Natural killer cell treated with Interleukin-12 subunit alpha and Interleukin-12 subunit beta and Interleukin-15 and Interleukin-18, amount 100 ng/mL, for 72 hours (primary cell): ENCODE measurements at places on chromosomes 6 and 20. TPM values are rescaled to one million over a fixed set of nuclear protein-coding genes. Genes with fewer than 3 reads are reported as not detected.

Gene POM121L2
- total RNA-seq: not detected

Gene TINAG
- not detected for total RNA-seq

Gene BCAS1
- total RNA-seq: 0.11 TPM

- H3K27ac ChIP-seq: no peak overlapping the region
- H3K27me3 ChIP-seq: peaks cover 6% of the 10 kb centered on the region
- H3K4me3 ChIP-seq: no peak overlapping the region
- DNase-seq: no peak
- H3K4me1 ChIP-seq: no peaks in the 10 kb centered on the region
- H3K36me3 ChIP-seq: no peaks in the 10 kb centered on the region
Observed at GRCh38 chr6:151149793-151150192, 90.0 kb upstream of the AKAP12 start.

DNA sequence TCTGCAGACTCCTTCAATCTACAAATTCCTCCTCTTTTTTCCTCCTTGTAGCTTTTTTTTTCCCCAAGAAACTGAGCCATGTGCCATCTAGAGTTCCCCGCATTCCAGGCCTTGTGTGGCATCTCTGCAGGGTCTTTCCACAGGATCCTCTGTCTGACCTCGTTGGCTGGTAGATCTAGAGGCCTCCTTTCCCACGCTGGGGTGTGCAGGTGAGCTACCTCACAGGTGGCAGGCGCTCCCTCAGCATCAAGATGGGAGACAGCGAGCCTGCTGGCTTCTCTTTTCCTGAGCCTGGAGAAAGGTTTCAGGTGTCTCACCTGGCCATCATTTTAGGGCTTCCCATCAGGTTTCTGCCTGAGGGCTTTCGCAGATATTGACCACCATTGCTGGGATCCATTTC lies 9.6 kb upstream of the NELFCD start:
- DNase-seq: no peak
- H3K4me3 ChIP-seq: no peak overlapping the region
- H3K36me3 ChIP-seq: peaks cover 5% of the 10 kb centered on the region
- H3K27ac ChIP-seq: no peak overlapping the region
- H3K4me1 ChIP-seq: no peaks in the 10 kb centered on the region

DNA sequence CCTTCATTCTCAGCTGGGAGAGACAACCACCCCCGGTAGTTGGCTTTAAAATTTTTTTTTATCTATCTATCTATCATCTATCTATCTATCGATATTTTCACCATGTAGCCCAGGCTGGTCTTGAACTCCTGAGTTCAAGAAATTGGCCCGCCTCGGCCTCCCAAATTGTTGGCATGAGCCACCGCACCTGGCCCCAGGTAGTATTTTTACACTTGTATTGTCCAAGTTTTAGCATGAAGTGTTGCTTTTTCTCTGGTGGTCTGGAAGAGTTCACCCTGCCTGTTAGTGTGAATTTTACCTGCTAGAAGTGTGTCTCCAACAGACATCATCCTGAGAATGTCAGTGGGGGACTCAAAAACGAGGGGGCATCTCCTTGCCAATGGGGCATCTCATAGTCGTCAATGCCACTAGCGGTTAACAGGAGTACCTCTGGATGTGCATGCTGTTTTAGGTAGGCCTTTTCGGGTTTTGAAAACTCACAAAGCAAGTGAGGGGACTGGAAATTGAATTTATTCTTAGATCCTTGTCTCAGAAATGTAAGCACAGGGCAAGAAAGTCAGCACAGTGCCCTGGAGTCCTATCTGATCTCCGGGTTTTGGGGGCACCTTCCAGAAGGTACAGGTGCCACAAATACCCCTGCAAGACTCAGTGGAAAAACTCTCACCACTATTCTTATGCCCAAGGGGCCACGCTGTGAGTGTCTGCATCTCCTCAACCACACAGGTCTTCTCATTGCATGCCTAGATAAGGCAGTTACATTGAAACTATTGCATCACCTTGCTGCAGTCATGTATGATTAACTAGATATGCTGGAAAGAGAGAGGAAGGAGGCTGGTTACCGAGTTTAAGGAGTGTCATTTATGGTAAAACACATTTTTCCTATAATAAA lies 37.1 kb downstream of the TNFAIP3 start:
- H3K4me3 ChIP-seq: peak overlapping the region; percentile 84
- H3K27me3 ChIP-seq: no peaks in the 10 kb centered on the region
- DNase-seq: no peak
- peak overlapping the region; percentile 90 for H3K27ac ChIP-seq
- peaks cover 31% of the 10 kb centered on the region for H3K4me1 ChIP-seq
- peaks cover 4% of the 10 kb centered on the region for H3K36me3 ChIP-seq

GRCh38 chr6:125432963-125433362 lies 131.2 kb upstream of the HDDC2 start:
- peaks cover 33% of the 10 kb centered on the region for H3K27me3 ChIP-seq
- H3K4me1 ChIP-seq: no peaks in the 10 kb centered on the region
- no peaks in the 10 kb centered on the region for H3K36me3 ChIP-seq

- no peak overlapping the region for H3K4me3 ChIP-seq
- H3K27me3 ChIP-seq: no peaks in the 10 kb centered on the region
- H3K36me3 ChIP-seq: no peaks in the 10 kb centered on the region
- H3K27ac ChIP-seq: no peak overlapping the region
- no peak for DNase-seq
- no peaks in the 10 kb centered on the region for H3K4me1 ChIP-seq
Observed at GRCh38 chr6:140289186-140289585, 914.7 kb upstream of the CITED2 start.

- H3K4me1 ChIP-seq: no peaks in the 10 kb centered on the region
- no peak for DNase-seq
- H3K36me3 ChIP-seq: no peaks in the 10 kb centered on the region
Observed at GRCh38 chr20:60570481-60571277, 612.5 kb downstream of the CDH26 start.

Gene CRIP3
- total RNA-seq: not detected

Gene LTA
- total RNA-seq: 3,727 TPM

- no peaks in the 10 kb centered on the region for H3K36me3 ChIP-seq
- H3K27ac ChIP-seq: no peak overlapping the region
- H3K4me3 ChIP-seq: no peak overlapping the region
- DNase-seq: no peak
- H3K27me3 ChIP-seq: no peaks in the 10 kb centered on the region
Observed at GRCh38 chr6:133079901-133080300, 161.3 kb upstream of the EYA4 start.

DNA sequence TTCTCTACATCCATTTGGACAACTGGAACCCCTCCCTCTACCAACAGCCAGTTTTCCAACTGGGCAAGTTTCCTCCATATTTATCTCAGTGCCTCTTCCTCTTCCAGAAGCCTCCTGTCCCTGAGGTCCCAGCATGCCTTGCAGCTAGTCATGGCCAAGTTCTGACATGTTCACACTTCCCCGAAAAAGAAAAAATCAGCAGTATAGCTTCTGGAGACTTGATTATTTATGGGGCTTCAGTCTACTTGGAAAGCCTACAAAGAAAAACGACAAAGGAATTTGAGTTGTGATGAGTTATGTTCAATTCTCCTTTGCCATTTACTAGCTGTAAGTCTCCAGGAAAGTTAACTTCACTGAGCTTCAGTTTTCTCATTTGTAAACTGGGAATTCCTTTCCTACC lies 406.5 kb downstream of the MAFB start:
- peaks cover 7% of the 10 kb centered on the region for H3K27me3 ChIP-seq
- no peaks in the 10 kb centered on the region for H3K4me1 ChIP-seq
- H3K36me3 ChIP-seq: no peaks in the 10 kb centered on the region
- no peak overlapping the region for H3K27ac ChIP-seq

Gene ADGRB3
- total RNA-seq: not detected

DNA sequence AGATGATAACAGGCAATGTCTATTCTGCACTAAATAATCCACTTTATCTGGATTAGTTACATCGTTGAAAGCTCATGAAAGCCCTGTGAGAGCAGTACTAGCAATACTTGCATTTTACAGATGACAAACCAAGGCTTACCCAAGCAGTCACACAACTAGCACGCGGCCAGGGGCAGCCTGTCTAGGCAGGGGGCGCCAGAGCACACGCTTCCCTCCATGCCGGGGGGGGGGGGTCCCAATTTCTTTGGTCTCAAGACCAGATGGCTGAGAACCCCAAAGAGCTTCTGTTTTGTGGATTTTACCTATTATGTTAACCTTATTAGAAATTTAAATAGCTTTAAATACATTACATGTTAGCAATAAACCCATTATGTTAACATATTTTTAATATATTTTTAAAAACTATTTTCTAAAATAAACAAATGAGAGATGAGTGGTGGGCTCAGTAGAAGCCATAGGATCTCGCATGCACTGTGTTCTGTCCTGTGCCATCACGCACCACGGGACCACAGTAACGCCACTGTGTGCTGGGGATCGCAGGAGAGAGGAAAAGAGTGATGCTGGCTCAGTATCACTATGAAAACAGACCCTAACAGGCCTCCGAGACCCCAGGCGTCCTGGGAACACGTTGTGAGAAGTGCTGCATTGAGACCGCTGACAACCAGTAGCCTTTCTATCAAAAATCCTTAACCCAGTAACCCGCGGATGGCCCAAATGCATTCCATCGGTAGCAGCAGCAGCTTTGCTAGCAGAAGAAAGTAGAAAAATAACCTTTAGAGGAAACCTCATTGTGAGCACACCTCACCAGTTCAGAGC lies 5.3 kb upstream of the PRR18 start:
- no peak for DNase-seq
- no peak overlapping the region for H3K27ac ChIP-seq
- H3K36me3 ChIP-seq: no peaks in the 10 kb centered on the region
- H3K27me3 ChIP-seq: peaks cover 13% of the 10 kb centered on the region
- no peak overlapping the region for H3K4me3 ChIP-seq
- H3K4me1 ChIP-seq: peaks cover 5% of the 10 kb centered on the region

DNA sequence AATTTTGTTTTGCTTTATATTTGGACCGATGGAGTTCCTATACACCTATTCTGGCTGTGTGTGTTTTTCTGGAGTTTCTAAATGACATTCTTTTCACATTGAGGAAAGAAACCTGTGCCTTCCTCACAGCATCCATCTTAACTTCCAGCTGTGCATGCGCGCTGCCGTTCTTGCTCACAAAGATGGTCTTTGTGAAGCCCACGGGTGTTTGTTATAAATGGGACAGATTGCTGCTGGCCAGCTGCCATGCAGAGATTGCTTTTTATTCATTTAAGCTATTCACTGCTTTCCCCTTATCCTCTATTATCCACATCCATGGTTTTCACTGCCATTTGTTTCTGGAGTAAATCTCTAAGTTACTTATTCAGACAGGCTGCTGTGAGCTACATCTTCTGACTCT lies 54.2 kb downstream of the SYNDIG1 start:
- H3K36me3 ChIP-seq: no peaks in the 10 kb centered on the region
- H3K27ac ChIP-seq: no peak overlapping the region
- peaks cover 32% of the 10 kb centered on the region for H3K27me3 ChIP-seq
- H3K4me3 ChIP-seq: no peak overlapping the region
- no peaks in the 10 kb centered on the region for H3K4me1 ChIP-seq
- no peak for DNase-seq

Gene RIPOR2
- total RNA-seq: 88.4 TPM

Gene BPIFB2
- total RNA-seq: not detected

Gene STMN3
- total RNA-seq: 3.2 TPM

Gene CAPN11
- total RNA-seq: not detected

GRCh38 chr6:83258517-83258916 lies 65.4 kb downstream of the RWDD2A start:
- H3K4me1 ChIP-seq: no peaks in the 10 kb centered on the region
- no peak overlapping the region for H3K4me3 ChIP-seq
- DNase-seq: no peak

GRCh38 chr6:168053957-168054471 lies 25.0 kb downstream of the FRMD1 start:
- no peak for DNase-seq
- no peaks in the 10 kb centered on the region for H3K36me3 ChIP-seq
- no peak overlapping the region for H3K27ac ChIP-seq
- H3K27me3 ChIP-seq: no peaks in the 10 kb centered on the region
- no peak overlapping the region for H3K4me3 ChIP-seq
- no peaks in the 10 kb centered on the region for H3K4me1 ChIP-seq

- no peak overlapping the region for H3K4me3 ChIP-seq
- no peaks in the 10 kb centered on the region for H3K27me3 ChIP-seq
- peaks cover 42% of the 10 kb centered on the region for H3K4me1 ChIP-seq
- peak overlapping the region; percentile 22 for H3K27ac ChIP-seq
Observed at GRCh38 chr20:37297066-37297736, 7.7 kb downstream of the MANBAL start.

DNA sequence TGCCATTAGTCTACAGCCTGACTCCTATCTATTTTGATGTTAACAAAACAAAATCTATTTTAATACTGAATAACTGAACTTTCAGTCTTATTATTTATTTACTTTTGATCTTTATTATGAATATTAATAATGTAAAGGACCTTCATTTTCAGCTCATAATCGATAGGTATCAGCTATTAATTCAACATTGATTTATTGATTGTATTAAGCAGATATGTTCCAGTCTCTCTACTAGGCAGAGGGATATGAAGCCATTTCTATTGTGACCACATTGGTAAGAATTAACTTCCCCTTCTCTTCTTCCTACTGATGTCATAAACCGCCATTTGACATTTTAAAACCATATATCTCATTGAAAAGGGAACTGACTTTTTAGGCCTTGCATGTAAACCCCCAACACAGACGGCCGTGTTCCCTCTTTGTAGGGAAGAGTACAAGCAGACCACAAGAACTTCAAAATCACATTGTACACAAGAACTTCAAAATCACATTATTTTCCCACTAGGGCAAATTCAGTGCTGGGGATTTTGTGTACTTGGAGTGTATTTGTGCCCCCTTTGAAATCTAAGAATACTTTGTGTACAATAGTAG lies 69.5 kb upstream of the FABP7 start:
- no peak for DNase-seq
- no peaks in the 10 kb centered on the region for H3K4me1 ChIP-seq
- no peak overlapping the region for H3K4me3 ChIP-seq
- no peaks in the 10 kb centered on the region for H3K36me3 ChIP-seq
- no peak overlapping the region for H3K27ac ChIP-seq

Gene GINS1
- total RNA-seq: 36.7 TPM

DNA sequence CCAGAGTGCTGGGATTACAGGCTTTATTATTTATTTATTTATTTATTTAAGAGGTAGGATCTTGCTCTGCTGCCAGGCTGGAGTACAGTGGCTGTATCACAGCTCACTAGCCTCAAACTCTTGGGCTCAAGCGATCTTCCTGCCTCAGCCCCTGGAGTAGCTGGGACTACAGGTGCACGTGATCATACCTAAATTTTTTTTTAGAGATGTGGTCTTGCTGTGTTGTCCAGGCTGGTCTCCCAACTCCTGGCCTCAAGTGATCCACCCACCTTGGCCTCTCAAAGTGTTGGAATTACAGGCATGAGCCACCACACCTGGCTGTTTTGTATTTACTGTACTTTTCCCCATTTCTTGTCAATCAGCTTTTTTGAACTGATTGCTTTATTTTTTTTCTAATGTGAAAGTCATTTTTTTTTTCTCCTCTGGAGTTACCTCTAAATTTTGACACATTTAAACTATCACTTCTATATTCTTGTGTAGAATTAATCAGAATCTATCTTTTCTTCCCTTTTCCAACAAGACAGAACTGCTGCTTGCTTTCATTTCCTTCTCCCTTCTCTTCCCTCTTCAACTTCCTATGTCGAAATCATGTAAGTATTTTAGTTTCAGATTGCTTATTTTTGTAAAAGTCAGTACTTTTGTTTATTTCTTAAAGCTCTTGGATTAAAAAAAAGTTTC lies 12.0 kb downstream of the PANK2 start:
- DNase-seq: no peak
- no peaks in the 10 kb centered on the region for H3K36me3 ChIP-seq
- H3K27me3 ChIP-seq: no peaks in the 10 kb centered on the region
- H3K4me1 ChIP-seq: peaks cover 62% of the 10 kb centered on the region

Gene KHDC1L
- total RNA-seq: 0.50 TPM

- peak within 1 kb of the TSS; percentile 98 for H3K27ac ChIP-seq
- DNase-seq: peak; percentile 71
- peaks cover 24% of the 10 kb centered on the region for H3K4me1 ChIP-seq
- H3K27me3 ChIP-seq: no peaks in the 10 kb centered on the region
- peak within 1 kb of the TSS; percentile 100 for H3K4me3 ChIP-seq
- H3K36me3 ChIP-seq: no peaks in the 10 kb centered on the region
Observed at GRCh38 chr20:32743237-32744112, at the start of gene COMMD7. COMMD7 (minus strand) TSS chr20:32743467; CDS start chr20:32743391, 76 bp downstream.
